ENCODE measurements at places on chromosomes 16 and 17.

GRCh38 chr17:54368906-54369305, 531.7 kb upstream of the TOM1L1 start:
- DNase-seq = no peak
- H3K4me3 ChIP-seq = no peak overlapping the region
- no peak overlapping the region for H3K27ac ChIP-seq
- no peaks in the 10 kb centered on the region for H3K36me3 ChIP-seq

DNA sequence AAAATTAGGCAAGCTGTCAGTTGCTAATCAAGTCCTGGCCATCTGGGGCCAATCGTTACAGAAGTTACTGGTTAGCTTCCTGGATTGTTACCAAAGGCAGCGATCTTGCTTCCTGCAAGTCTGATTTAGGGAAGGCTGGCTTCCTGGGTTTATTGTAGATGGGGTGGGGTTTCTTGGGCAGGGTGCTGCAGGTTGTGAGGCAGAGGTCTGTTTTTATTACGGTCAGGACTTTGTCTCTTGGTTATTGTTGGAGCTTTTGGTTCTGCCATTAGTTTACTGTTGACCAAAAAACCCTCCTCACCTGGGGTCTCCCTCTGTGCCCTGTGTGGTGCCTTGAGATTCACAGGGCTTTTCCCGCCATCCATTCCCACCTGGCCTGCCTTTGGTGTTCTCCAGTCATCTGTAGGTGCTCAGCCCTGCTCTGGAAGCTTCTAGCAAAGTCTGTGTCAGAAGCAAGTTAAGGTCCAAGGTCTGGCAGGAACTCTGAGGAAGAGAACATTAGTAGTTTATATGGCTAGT, 36.9 kb downstream of the SLC47A1 start:
- peaks cover 1% of the 10 kb centered on the region for H3K36me3 ChIP-seq
- no peaks in the 10 kb centered on the region for H3K4me1 ChIP-seq
- no peak overlapping the region for H3K4me3 ChIP-seq
- H3K27ac ChIP-seq = no peak overlapping the region
- DNase-seq = no peak

GRCh38 chr16:11501632-11502031, 85.1 kb downstream of the LITAF start:
- no peak for DNase-seq
- peaks cover 3% of the 10 kb centered on the region for H3K36me3 ChIP-seq
- H3K27ac ChIP-seq = no peak overlapping the region
- H3K27me3 ChIP-seq = no peaks in the 10 kb centered on the region

DNA sequence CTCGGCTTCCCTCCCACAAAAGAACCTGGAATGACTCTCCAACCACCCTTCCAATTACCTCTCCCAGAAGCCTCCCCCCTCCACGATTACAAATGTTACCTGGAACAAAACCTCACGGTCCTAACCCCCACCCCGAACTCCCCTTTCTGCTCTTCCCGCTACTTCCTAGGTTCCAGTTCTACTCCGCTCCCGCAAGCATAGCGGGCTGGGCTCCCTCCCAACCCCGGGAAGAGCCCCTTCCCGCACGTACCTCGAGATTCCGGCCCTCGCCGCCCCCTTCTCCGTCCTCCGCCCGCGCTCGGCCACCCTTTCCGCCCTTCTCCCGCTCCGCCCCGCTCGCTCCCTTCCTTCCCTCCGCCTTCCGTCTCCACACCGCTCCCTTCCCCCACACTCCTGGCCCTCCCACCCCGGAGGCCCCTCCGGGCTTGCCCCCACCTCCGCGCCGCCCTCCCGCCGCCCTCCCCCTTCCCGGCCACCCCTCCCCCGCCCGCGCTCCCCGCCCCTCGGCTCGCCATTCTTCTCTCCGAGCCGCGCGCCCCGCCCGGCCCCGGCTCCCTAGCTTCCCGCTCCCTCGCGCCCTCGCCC, 457 bp downstream of the CHTF8 start:
- H3K27ac ChIP-seq = peak overlapping the region; percentile 87
- DNase-seq = peak; percentile 24
- H3K4me1 ChIP-seq = peaks cover 43% of the 10 kb centered on the region
- H3K36me3 ChIP-seq = peaks cover 41% of the 10 kb centered on the region

GRCh38 chr16:25390761-25391160, 133.1 kb upstream of the ZKSCAN2 start:
- no peak overlapping the region for H3K4me3 ChIP-seq
- H3K27me3 ChIP-seq = peaks cover 42% of the 10 kb centered on the region

- no peak overlapping the region for H3K4me3 ChIP-seq
- peaks cover 11% of the 10 kb centered on the region for H3K27me3 ChIP-seq
- H3K27ac ChIP-seq = no peak overlapping the region
- no peak for DNase-seq
- H3K36me3 ChIP-seq = no peaks in the 10 kb centered on the region
These were observed 14.0 kb downstream of the MYO1D start for GRCh38 chr17:32862940-32863339.

DNA sequence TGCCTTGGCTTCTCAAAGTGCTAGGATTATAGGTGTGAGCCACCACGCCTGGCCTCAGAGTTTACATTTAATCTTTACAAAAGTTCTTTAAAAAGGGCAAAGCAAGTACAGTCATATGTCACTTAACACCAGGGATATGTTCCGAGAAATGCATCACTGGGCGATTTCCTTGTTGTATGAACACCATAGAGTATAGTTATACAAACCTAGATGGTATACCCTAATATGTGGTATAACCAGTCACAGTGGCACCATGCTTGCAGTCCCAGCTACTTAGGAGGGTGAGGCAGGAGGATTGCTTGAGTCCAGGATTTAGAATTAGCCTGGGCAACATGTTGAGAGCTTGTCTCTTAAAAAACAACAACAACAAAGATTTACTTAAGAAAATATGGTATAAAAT, 51.3 kb downstream of the NFATC3 start:
- H3K27ac ChIP-seq = peak overlapping the region; percentile 51
- peaks cover 33% of the 10 kb centered on the region for H3K36me3 ChIP-seq
- no peak overlapping the region for H3K4me3 ChIP-seq
- no peaks in the 10 kb centered on the region for H3K27me3 ChIP-seq
- no peak for DNase-seq
- H3K4me1 ChIP-seq = peaks cover 50% of the 10 kb centered on the region
